ENCODE measurements at places on chromosomes 3 and 15. TPM values are rescaled to one million over a fixed set of nuclear protein-coding genes. Genes with fewer than 3 reads are reported as not detected.

The ADGRG7 gene
- not detected for total RNA-seq

The PLCL2 gene
- 3.5 TPM for total RNA-seq

The NTRK3 gene
- total RNA-seq: not detected

The GOLGA6A gene
- not detected for total RNA-seq

The INSYN1 gene
- total RNA-seq: 0.02 TPM

The PPP1R14D gene
- total RNA-seq: not detected

The OSBPL10 gene
- 3.0 TPM for total RNA-seq

The FOXB1 gene
- 0.09 TPM for total RNA-seq

The HERC2 gene
- total RNA-seq: 32.7 TPM

The RARB gene
- total RNA-seq: 5.0 TPM

DNA sequence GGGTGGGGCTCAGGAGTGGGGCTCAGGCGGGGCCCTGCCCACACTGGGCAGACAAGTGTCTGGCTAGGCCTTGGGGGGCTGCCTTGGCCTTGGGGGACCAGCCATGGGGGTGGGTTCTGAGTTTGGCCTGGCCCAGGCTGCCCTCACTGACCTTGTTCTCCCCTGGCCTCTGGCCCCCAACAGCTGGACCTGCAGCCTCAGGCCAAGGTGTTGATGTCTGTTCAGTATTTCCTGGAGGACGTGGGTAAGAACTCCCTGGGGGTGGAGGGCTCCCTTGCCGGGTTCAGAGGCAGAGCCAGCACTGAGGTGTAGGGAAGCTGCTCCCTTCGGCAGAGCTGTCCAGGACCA lies 20.0 kb downstream of the PRKCD start:
- no peak for DNase-seq

- no peak for DNase-seq
Measured at GRCh38 chr3:17469954-17470353, 272.5 kb downstream of the TBC1D5 start.

GRCh38 chr15:56411122-56411749 lies 46.0 kb downstream of the TEX9 start:
- no peak for DNase-seq

- no peak for DNase-seq
Measured at GRCh38 chr15:40328176-40328575, 4.7 kb downstream of the INAFM2 start.

- DNase-seq: no peak
Measured at GRCh38 chr3:127339928-127340861, 52.3 kb upstream of the PRR20G start.

DNA sequence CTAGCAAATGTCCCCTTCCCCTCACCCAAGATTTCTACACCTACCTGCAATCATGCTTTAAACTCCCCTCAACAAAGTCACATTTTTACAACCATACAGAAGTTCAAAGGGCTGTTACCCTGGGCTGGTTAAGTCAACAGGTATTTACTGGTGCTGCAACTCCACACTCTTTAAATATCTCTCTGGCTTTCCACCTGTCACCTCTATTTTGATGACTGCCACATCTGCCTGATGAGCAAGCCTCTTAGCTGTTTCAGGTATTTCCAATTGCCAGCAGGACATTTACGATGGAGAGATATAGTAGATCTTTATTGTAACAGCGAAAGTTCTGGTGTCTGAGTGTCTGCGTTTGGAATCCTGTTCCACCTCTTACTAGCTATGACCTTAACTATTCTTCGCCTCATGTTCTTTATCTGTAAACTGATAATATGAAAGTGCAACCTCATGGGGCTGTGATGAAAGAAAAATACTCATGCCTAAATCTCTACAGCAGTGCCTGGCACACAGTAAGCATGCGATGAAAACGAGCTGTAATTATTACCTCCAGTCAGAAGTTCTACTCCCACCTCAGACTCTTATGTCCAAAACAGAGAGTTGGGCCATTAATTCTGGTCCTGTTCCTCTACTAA lies 44.2 kb upstream of the TPM1 start:
- no peak for DNase-seq

GRCh38 chr3:186953011-186953487 lies 22.7 kb downstream of the ST6GAL1 start:
- no peak for DNase-seq

DNA sequence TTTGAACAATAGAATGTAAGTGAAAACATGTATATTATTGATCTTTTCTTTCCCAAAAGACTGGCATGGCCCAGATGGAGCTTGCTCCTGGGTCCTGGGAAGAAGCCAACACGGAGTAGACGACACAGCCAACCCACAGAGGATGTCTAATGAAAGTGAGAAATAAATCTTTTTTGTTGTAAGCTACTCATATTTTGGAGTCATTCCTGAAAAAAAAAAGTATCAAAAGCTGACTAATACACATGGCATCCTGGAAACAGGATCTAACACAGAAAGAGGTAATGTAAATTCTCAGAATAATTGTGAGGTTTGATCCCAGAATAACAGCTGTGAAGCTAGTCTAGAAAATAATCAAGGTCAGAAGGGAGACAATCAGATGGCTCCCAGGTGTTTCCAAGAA lies 12.6 kb upstream of the FRMD5 start:
- DNase-seq: no peak

GRCh38 chr3:77086408-77086807 lies 46.5 kb downstream of the ROBO2 start:
- no peak for DNase-seq

DNA sequence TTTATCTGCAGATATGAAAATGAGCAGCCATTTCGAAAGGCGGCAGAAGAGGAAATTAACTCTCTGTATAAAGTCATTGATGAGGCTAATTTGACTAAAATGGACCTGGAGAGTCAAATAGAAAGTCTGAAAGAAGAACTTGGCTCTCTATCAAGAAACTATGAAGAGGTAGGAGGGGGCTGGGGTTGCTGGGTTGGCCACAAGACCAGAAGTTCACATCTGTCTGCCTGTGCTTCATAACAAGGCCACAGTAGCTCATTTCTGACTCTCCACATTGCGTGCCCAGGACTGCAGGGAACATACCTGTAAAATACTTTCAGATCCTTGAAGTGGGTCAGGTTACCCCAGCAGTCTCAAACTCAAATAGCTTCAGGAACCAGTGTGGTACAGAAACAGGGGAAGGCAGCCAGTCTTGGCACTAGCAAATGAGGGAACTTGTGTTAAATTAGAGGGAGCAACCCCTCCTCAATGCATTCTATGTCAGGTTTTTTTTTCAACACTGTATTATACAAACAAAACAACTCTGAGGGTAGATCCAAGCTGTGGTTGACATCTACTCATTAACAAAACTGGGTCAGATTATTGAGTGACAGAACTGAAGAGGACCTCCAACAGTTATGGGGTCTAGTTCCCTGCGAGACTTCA lies 48.7 kb downstream of the BFSP2 start:
- no peak for DNase-seq

DNA sequence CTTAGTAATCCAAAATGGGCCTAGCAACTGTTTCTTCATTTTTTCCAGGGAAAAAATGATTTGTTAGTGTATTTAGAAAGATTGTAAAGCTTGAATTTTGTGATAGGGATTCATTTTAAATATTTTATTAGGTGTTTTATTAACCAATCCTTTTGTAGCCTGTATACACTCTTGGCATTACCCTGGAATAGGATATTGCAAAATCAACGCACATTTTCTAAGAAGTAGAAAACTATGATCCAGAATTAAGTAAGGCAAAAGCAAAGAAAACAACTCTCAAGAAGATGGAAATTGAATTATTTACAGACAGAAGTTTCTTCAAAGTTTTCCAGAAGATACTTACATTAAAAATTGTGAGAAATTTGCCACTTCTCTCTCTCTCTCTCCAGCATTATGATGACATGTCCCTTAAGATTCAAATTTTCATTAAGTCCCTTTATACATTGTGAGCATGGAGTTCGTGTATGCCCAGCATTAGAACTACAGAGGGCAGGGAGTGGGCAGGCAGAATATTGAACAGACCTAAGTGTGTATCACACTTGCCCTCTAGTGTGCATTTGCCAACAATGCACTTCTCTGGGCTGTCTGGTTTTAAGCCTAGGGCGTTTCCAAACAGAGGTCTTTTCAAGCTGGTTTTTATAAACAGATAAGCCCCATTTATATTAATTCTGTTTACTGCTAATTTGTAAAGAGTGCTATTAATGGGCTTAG lies 28.5 kb upstream of the CMSS1 start:
- peak; percentile 48 for DNase-seq

GRCh38 chr3:12187448-12188327 lies 29.0 kb upstream of the TIMP4 start:
- no peak for DNase-seq

DNA sequence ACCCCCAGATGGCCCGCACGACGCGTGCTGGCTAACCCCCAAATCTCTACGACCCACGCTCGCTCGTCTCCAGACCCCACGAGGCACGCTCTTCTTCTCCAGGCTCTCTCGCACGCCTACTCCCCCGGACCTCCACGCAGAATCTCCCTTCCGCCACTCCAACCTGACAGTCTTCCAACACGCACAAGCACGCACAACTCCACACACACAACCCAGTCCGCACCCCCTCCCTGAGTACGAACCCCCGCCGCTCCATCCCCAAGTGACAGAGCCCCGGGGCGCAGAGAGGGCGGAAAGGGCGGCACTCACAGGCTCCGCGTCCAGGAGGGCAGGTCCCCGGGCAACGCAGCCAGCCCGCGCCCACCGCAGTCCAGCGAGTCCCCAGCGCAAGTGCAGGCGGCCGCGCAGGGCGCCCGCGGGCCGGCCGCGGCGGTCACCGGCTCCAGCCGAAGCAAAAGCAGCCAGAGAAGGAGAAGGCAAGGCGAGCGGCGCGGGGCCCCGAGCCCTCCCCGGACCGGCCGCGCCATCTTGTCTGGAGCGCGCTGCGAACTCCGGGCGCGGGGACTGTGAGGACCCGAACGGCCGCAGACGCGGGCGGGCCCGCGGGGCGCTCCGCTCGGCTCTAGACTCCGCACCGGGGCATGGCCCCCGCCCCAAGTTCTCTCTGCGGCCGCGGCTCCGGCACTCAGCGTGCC lies 794 bp downstream of the LRIG1 start:
- DNase-seq: no peak

DNA sequence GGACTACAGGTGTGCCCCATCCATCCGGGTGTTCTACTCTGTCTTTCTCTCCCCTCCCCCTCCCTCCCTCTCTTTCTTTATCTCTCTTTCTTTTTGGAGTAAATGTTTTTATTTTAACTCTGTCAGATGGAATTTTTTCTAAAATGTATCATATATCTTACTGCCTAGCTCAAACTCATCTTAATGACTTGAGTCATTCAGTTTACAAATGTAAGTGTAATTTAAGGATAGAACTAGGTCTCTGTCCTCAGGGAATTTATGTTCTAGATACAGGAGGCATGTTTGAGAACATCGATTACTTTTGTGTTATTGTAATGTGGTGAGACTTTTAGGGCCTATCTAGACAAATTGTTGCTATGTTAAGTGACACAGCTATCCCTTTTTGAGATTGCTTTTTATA lies 3.5 kb downstream of the TBC1D23 start:
- DNase-seq: no peak

DNA sequence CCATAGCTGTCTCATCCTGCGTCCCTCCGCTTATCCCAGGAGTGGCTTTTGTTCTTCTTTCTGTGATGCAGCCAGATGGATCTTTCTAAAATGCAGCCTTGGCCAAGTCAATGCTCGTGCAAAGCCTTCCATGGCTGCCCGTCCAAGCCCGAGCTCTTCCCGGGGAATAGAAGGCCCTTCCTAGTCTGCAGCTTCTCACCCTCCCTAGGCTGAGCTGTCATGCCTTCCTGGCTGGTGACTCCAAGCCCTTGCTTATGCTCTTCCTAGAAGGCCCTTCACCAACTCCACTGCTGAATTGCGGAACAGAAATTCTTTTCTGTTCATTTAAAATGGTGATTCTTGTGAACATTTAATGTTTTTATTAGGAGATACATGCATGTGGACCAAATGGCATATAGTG lies 95.9 kb downstream of the SMAD6 start:
- no peak for DNase-seq

DNA sequence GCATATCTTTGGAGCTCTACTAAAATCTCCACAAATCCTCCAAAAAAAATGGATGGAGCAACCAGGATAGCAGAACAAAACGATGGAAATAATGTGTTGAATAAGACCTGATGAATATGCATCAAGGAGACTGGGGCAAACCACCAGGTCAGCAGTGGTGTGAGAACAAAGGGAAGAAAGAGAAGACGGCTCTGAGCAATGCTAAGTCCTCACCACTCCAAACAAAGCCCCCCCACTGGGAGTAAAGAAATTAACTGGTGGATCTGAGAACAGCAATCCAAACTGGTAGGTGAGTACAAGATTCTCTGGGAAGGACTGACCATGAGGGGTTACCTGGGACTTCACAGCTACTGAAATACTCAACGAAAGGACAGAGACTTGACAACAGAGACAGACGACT lies 977.3 kb downstream of the TBL1XR1 start:
- no peak for DNase-seq

All from NCI-H460 (cell line).